Kidney epithelial cell (primary cell): ENCODE measurements at places on chromosomes 2 and 18. TPM values are rescaled to one million over a fixed set of nuclear protein-coding genes. Genes with fewer than 3 reads are reported as not detected.

DNA sequence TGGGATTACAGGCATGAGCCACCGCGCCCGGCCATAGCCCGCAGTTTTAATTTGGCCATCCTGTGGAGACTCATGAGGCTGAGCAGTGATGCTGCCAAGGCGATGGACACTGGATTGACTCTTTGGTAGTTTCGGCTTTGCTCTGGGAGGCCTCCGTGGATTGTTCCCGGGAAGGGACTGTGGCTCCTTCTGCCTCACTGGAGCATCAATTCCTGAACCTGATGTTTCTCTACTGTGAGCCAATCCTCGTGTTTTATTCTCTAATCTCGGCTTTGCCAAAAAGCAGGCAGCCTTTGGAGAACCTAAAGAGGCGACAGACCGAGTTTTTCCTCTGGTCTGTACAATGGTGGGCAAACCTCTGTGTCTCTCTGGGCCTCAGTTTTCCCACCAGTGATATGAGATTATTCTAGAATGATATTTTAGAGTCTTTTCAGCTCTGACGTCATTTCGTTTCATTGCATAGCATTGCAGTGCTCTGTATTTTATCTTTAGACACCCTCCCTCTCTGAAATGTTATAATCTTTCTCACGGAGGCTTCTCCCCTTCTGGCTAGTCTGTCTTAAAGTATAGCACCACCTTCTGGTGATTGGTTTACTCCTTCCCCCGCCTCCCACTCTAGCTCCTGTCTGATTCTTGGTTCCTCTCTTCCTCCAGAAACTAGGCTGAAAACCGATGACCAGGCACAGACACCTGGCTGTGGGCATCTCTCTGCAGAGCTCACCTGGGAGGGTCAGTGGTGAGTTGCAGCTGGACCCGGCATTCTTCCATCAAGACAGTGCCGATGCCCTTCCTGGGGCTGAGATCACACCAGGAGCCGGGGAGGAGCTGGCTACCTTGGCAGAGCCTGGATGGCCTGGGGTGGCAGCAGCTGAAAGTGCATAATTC, 341.3 kb downstream of the MYCN start:
- DNase-seq, result no peak

DNA sequence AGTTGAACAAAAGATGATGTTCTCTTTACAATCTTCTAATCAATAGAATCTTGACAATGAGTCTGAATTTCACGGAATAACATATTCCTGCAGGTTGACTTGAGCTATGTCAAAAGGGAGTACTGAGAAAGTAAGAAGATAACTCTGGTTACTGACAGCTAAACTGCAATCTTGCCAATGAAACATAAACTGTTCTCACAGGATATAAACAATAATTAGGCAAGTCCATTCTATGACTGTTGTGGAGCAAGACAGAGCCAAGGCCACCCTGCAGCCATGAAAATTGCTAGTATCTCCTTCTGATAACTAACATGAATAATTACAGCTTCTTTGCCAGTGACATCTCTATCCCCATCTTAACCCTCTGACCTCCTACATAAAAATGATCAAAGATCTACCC, 6.3 kb upstream of the RPRD1A start:
- DNase-seq, result no peak

- DNase-seq, result no peak
Observed at GRCh38 chr2:41431756-41432155, 616.1 kb upstream of the PKDCC start.

- DNase-seq, result no peak
Observed at GRCh38 chr2:128280158-128280871, 38.4 kb downstream of the HS6ST1 start.

GRCh38 chr18:79819064-79819967, 21.6 kb downstream of the KCNG2 start:
- no peak for DNase-seq

GRCh38 chr2:111662039-111662770, 221.8 kb downstream of the ANAPC1 start:
- DNase-seq, result no peak

DNA sequence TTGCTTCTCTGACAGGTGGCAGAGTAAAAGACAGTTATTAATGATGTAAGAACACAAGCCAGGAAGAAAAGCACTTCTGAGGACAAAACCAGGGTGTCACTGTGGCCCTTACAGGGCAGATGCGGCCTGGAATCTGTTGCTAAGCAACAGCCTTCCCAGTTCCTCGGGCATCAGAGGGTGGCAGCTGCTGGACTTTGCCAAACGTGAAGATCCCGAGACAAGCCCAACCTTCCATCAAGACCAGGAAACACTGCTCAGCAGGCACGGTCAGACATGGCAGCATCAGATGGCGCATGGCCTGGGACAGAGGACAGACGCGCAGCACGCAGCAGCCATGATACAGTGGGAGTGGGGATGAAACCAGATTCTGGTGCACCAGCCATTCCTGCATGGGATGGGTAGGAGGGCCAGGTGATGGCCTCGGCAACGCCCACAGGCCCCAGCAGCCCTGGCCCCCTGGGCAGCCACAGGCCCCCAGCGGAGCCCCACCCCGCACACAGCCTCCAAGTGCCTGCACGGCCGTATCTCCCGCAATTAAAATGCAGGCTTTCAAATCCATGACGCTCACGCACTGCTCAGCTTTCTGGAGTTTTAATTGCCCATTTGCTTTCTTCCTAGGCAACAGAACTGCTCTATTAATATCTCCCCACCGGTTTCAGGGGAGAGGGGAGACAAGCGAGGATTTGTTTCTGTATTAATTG, 89.0 kb downstream of the EIPR1 start:
- no peak for DNase-seq

Gene E2F6
- total RNA-seq, result 15.0 and 16.1 TPM in 2 replicates

Gene DDX1
- 56.4 and 58.5 TPM in 2 replicates for total RNA-seq

Gene RBKS
- 1.8 and 4.2 TPM in 2 replicates for total RNA-seq

GRCh38 chr2:96859099-96859649, 1.4 kb upstream of the ANKRD39 start:
- no peak for DNase-seq

GRCh38 chr18:78862395-78862794, 117.2 kb upstream of the SALL3 start:
- DNase-seq, result no peak

DNA sequence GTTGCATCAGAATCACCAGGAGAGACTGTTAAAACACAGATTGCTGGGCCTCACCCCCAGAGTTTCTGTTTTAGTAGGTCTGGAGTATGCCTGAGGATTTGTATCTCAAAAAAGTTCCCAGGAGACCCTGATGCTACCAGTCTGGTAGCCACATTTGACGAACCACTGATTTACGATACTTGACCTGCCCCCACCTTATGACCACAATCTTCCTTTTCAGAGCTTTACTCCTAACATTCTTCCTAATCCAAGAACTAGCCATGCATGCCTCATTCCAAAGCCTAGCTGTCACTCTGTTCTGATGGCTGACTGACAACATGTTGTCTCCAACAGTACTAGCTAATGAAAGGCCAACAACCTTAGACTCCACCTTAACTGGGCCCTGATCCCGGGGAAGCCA, 191.4 kb downstream of the MBD2 start:
- peak; percentile 53 for DNase-seq

GRCh38 chr2:2326068-2327040, 4.7 kb downstream of the MYT1L start:
- no peak for DNase-seq

- no peak for DNase-seq
Observed at GRCh38 chr2:14261771-14262170, 370.7 kb upstream of the LRATD1 start.

Gene RTP5
- not detected in 2 replicates for total RNA-seq

Gene FBXO41
- 7.0 and 9.9 TPM in 2 replicates for total RNA-seq

DNA sequence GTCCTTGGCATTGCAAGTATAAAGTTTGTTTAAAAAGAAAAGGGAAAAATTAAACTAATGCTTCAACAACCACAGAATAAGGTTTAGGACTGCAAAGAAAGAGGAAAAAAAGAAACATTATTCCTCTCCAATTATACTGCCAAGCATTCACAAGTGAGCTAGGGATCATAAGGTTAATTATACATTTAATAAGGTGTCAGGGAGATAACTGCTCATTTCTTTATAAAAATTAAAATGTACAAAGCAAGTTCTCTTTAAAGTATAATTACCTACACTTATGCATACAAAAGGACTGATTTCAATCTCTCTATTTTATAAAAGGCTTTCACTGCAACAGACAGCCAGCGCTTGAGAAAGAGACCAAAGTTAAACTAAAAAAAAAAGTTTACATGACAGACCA, 58.1 kb downstream of the ABCG8 start:
- no peak for DNase-seq

Gene IL36G
- total RNA-seq, result not detected in 2 replicates

Gene KIF1A
- total RNA-seq, result 178 and 203 TPM in 2 replicates

DNA sequence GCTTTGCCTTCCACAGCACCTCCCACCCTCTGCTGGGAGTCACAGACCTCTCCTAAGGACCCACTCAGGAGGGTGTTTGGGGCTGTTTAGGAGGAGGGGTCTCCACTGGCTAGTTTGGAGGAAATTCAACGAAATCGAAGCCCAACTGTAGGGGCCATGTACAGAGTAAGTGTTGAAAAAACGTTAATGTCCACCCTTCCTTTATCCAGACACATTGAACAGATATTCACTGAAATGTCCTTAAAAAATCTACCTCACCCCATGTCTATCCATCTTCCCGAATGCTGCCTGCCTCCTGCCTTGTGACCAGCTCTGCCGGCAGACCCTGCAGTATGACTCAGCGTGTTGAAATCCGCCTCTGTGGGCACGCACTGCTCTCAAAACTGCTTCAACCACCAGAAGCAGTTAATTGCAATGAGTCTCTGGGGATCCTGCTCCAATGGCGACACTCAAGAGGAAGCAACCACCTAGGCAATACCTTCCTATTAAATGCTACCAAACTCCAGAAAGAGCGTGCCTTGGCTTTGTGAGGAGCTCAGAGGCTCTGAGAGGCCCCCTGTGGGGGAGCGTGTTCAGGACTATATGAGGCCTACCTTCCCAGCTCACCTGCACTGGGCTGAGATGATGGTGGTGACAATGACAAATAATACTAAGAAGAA, 61.4 kb upstream of the RTN4 start:
- peak; percentile 92 for DNase-seq

Gene LRATD1
- 11.4 and 11.6 TPM in 2 replicates for total RNA-seq

Gene NETO1
- total RNA-seq, result 7.1 and 7.5 TPM in 2 replicates

DNA sequence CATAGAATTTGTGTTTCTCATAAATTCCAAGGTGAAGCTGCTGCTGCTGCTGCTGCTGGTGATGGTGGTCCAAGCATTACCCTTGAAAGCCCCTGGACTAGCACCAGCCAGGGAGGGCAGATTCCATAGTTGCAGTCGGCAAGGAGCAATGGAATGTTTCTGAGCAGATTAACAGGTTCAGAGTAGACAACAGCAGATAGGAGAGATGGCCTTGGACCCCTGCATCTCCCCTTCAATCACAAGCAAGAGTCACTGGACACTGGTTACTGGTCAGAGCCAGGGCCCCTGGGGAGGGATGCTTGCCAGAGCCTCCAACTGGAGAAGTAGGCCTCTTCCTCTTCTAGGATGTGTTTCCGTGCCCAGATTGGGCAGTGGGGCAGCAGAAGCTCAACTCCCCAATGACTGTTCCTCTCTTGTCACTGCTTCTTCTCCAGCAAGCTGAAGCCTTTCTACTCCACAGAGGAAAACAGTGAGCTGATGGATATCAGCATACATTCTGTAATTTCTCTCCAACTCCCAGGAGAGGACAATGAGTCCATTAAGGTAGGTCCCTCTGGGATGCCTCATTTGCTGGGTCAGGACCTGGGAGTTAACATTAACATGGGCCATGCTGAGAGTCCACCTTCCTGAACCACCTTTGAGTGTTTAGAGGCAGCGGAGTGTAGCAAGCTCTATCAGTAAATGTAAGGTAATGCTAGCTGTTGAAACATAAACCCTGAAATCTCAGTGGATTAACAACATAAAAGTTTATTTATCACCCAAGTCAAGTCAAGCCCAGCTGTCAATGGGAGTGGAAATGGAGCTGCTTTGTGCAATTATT, 35.3 kb downstream of the MROH2A start:
- DNase-seq, result no peak

- DNase-seq, result no peak
Observed at GRCh38 chr2:191401287-191401686, 156.1 kb downstream of the MYO1B start.

Gene MC4R
- 0.55 TPM in 1 of 2 replicates, not detected in the other for total RNA-seq

Gene SLC14A1
- 0.08 TPM in 1 of 2 replicates, not detected in the other for total RNA-seq

DNA sequence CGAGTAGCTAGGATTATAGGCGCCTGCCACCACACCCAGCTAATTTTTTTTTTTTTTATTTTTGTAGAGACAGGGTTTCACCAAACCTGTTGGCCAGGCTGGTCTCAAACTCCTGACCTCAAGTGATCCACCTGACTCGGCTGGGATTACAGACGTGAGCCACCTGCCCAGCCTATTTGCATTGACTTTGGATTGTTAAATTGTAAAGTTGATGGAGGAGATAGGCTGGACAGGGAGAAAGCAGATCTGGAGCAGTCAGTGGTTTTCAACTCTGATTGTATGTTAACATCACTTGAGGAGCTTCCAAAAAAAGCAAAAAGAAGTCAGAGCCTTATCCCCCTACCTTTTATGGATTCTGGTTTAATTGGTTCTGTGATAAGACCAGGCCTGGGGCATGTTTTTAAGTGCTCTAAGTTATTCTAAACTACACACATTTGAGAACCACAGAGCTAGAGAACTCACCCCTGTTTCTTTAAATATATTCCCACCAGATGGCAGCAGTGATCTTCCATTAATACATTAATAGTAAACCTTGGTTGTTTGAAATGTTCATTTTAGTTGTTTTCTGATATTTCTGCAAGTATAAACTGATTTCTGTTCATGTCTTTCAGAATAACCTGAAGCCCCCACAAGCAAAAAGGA, 7.5 kb downstream of the C2orf49 start:
- DNase-seq, result no peak

DNA sequence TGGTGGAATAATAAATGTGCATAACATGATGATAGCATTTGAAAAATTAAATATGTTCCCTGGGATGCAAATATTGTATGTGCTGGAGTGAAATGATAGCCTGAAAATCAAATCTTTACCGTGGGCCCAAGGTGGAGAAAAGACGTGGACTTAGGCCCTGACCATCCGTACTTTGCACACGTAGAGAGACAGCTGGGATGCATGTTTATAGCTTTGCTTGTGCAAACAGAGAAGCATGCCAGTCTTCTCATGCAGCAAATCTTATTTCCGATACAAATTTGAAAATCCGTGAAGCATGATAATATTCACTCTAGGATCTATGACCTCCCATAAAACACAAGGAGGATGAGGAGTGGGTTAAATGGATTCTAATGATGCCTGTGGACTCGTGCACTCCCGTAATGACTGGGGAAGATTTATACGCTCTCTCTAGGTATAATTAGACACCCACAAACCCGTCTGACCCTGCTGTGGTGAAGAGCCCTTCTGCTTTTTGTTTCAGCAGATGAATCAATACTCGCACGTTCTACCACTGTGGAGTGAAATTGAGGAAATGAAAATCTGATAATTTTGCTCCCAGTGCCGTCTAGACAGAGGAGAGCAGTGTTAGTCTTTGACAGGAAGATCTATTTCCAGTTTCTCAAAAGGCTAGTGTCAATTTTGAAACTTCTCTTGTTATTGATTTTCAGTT, 810.3 kb upstream of the SALL3 start:
- DNase-seq, result no peak

GRCh38 chr2:100077456-100077855, 64.9 kb downstream of the AFF3 start:
- no peak for DNase-seq

- no peak for DNase-seq
Observed at GRCh38 chr2:18845854-18846445, 256.6 kb upstream of the NT5C1B start.
